ENCODE measurements at places on chromosomes 4 and X.

DNA sequence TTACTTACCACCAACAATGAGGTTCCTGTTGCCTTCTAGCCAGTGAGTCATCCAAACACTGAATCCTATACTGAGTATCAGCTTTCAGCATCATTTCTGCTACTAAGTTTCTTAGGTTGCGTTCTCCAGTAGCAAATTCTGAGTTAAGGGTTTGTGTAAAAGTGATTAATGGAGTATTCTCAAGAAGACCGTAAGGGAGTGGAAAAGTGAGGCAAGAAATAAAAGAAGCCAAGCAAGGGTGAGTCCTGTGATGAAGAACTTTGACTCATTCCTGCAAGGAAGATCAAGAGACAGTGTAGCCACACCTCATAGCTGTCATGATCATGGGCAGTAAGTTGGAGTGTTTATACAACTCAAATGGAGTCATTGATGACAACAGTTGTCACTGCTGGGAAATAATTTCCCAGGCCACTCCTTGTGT, 446.2 kb downstream of the RAPGEF2 start:
- DNase-seq, result no peak

- DNase-seq, result no peak
Measured at GRCh38 chr4:54272051-54272450, 43.0 kb downstream of the PDGFRA start.

DNA sequence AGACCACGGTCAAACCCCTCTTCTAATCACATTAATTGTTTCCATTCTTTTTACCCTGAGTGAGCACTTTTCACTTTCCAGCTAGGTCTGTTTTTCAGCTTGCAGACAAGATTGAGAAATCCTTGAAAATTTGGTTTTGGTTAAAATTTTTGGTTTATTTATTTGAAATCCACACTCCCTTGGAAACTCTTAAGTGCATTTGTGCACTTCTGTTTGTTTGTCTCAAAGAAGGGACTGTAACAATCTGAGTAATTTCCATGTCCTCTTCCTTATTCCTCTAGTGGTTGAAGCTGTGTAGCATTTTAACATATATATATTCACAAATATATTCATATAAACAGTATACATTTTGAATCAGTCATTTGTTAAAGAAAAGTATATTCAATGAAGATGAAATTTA, 333.3 kb downstream of the ANK2 start:
- no peak for DNase-seq

DNA sequence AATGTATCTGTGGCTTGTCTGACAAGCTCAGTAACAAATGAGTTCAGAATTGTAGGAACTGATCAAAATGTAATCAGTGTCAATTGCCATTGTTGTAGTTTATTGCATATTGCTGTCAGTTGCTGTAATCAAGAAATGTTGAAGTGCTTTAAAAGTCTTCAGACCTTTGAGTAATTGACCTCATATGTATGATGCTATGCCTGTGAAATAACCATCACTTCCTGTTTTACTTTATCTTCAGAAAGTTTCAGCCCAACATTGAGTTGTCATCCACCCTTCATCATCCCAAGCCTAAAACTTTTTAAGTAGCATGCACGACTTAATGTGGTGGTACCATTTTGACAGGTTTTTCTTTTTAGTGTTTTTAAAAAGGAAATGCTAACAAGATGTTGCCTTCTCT, 212.4 kb downstream of the ARHGAP10 start:
- no peak for DNase-seq

DNA sequence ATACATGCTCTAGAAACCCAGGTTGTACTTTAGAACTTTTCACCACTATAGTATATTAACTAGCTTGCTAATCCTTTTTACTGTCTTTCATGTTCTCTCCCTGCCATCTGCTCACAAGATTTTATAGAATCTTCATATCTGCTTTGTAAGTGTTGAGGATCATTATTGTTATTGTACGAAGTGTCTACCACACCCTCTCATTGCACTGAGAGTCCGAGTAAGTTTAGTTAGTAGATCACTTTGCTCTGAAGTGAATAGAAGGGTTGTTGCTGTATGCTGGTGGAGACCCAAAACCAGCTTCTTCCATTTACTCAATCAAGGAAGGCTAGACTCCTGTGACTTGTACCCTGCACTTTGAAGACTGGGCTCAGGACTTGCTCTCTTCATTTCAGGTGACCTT, 17.1 kb downstream of the GAB1 start:
- DNase-seq, result no peak

DNA sequence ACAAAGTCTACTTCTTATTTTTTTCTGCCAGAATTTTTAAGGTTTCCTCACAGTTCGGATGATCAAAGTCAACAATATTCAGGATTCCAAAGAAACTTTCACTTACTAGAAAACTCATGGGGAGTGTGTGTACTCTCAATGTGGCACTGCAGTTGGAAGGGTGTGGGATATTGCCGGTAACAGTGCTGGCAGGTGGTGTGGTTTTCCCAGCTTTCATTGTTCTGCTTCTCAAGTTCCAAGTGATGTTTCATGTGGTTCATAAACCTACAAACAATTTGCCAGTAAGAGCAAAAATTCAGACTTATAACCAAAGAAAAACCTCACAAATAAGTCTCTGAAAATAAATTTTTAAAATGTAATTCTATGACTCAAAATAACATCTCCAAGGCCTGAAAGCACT, 39.8 kb downstream of the ZNF280C start:
- no peak for DNase-seq

GRCh38 chr4:147011411-147011810, 65.7 kb upstream of the TTC29 start:
- DNase-seq, result no peak

DNA sequence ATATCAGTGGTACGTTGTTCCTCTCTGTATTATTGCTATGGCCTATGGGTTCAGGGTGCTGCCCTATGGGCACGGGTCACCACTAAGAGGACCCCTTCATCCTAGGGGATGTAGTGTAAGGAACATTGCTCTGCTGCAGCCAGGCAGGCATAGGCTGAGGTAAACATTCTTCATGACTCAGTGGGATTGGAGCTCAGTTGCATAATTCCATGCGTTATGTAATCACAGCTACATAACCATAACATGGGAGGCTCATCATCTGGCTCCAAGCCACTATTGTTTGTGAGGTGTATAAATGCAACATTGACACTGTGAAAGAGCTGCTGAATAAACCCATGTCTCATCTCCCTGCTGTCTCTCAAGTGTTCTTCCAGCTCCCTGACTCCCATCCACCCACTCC, 375.2 kb downstream of the MAGEE1 start:
- no peak for DNase-seq

- no peak for DNase-seq
Measured at GRCh38 chr4:7137326-7138200, 54.8 kb upstream of the SORCS2 start.

DNA sequence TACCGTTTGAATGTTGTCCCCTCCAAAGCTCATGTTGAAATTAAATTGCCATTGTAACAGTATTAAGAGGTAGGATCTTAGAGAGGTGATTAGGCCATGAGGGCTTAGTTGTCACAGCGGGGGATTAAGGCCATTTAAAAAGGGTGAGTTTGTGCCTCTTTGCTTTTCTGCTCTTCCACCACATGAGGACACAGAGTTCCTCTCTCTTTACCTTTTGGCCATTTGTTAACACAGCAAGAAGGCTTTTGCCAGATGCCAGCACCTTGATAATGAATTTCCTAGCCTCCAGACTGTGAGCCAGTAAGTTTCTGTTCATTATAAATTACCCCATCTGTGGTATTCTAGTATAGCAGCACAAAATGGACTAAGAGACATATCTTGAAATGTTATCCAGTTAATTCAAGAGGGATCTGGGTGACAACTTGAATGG, 7.8 kb upstream of the HERC3 start:
- no peak for DNase-seq
